ENCODE measurements at places on chromosomes 4 and X.

- DNase-seq, result no peak
Observed at GRCh38 chrX:50813843-50814661, at the start of gene SHROOM4. SHROOM4 (minus strand) TSS chrX:50814194; CDS start chrX:50814018, 176 bp downstream.

GRCh38 chrX:46759645-46759974 lies 692 bp upstream of the SLC9A7 start:
- no peak for DNase-seq

- no peak for DNase-seq
Observed at GRCh38 chr4:125358453-125358852, 43.7 kb downstream of the FAT4 start.

GRCh38 chr4:92299152-92299551 lies 4.6 kb upstream of the GRID2 start:
- no peak for DNase-seq

DNA sequence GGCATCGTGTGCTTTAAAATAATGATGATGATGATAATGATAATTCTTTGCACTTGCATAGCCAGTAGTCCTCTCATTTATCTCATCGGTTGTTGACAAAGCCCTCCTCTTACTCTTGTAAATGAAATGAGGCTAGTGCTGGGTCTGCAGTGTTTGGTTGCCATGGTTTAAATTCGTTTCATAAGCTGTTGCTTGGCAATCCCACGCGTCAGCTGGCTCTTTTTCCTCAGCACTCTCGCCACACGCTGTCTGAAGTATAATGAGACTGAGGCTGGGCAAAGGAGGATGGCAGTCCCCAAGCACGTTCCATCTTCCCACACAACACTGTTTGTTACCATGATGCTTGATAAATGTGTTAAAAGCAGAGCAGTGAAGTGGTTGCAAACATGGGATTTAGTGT lies 15.5 kb downstream of the PAGE4 start:
- DNase-seq, result no peak

DNA sequence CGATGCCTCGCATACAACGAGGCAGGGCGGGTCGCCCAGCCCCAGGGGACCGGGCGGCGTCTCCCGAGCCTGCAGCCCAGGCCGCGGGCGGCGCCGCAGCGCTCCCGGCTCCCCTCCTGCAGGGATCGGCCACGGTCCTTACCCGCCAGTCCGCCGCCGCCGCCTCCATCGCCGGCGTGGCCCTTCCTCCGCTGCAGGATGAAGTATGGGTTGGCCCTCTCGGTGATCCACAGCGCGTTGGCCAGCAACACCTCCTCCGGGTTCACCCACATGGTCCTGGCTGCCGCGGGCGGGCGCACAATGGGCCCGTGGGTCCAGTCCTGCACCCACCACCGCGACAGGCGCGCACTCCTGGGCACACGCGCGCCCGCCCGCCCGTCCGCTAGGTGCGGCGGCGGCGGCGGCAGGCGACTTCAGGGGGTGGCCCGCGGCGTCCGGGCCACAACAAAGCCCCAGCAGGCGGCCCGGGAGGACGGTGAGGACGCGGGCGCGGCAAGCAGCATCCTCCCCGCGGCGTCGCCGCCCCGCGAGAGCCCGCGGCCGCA lies 339 bp downstream of the TBC1D9 start:
- DNase-seq, result peak; percentile 57

GRCh38 chr4:173415885-173416653 lies 17.2 kb upstream of the SCRG1 start:
- no peak for DNase-seq

DNA sequence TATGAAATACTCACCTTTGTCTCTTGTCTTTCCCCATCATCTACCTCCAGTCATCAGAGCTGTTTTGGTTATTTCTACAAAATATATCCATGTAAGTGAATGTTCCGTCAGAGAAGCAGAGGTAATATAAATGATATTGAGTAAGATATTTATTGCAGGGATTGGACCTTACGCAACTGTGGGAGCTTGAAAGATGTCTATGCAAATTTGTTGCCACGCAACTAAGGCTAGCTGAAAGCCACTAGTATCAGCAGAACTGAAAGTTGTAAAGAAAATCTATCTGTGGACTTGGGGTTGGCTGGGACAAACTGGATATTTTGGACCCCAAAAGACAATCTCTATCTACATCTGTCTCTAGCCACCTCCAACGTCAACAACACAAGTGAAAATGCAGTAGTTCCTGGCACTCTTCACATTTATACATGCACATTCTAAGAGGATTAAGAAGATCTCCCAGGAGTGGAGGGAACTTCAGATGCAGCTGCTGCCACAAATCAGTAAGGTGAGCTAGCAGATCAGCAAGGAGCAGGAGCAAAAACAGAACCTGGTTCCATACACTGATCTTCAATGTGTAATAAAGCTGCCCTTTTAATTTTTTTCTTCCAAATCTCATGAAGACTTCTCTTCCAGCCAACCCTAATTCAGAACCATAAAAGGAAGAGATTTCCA lies 8.5 kb upstream of the CCSER1 start:
- peak; percentile 12 for DNase-seq

DNA sequence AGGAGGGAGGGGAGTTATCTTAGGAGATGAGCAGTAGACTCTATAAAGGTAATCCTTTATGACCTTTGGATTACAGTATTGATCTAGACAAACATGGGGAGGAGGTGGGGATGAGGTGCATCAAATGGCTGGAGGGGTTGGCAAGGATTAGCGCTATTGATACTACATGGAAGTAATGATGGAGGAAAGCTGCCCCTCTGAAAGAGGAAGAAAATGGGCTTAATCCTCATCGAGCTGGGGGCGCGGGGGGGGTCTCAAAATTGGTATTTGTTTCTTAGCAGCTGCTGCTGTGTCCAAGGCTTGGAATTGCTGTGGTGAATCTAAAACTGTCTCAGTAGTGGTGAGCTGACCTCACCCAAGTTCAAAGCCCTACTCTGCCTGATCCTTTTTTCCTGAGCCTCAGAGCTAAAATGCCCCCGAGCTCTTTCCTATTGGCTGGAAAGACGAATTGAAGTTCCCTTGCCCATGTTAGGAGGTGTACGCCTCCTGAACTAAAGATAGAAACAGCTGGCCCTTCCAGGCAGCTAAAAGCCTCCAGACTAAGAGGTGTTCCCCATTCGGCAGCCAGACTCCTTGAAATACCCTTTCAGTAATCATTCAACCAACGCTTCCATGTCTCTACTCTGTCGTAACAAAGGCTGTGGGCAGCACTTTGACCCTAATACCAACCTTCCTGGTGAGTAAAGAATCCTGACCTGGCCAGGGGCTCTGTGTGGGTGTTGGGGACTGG lies at the start of gene ITGB1BP2:
TSS of gene ITGB1BP2 (plus strand) at position 556 of the 730 bp plus-strand sequence. CDS start at position 613, 57 bp downstream.
- no peak for DNase-seq

GRCh38 chr4:43776371-43776770 lies 672.2 kb downstream of the KCTD8 start:
- DNase-seq, result peak; percentile 4

DNA sequence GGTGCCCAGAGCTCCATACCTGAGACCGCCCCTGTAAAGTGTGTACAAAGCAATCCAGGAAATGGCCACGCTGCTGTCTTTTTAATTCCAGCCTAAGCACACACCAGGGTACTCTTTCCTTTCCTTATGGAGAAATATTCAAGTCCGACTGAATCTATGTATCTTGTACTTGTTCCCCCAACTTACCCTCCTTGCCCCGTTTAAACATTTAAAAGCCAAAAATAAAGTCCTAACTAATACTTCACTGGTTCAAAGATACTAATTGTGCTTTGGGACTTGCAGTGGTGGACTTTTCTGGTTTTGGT lies 731 bp upstream of the AMMECR1 start:
- DNase-seq, result no peak

DNA sequence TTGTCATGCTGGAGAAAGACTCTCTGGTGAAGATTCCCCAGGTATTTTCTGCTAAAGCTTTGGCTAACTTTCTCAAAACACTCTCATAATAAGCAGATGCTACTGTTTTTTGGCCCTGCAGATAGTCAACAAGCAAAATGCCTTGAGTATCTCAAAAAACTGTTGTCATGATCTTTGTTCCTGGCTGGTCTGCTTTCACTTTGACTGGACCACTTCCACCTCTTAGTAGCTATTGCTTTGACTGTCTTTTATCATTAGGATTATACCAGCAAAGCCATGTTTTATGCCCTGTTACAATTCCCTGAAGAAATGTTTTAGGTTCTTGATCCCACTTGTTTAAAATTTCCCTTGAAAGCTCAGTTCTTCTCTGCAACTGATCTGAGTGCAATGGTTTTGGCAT lies 231.5 kb downstream of the SLC7A11 start:
- no peak for DNase-seq

DNA sequence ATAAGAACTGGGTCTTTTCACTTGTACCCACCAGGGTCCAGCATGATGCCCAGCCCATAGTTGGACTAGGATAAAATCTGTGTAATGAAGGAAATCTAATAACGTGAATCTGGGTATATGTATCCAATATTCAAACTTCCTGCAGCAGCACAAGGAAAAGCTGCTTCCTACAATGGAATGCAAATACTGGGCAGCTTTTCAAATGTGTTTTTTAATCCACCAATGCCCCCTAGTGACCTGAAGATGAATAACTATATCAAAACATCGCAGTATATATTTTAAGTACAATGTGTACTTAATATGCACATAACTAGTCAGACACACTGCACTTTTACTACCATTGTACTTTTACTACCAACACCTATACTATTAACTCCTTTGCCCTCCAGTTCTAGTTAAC lies 5.3 kb downstream of the APOO start:
- DNase-seq, result peak; percentile 28

DNA sequence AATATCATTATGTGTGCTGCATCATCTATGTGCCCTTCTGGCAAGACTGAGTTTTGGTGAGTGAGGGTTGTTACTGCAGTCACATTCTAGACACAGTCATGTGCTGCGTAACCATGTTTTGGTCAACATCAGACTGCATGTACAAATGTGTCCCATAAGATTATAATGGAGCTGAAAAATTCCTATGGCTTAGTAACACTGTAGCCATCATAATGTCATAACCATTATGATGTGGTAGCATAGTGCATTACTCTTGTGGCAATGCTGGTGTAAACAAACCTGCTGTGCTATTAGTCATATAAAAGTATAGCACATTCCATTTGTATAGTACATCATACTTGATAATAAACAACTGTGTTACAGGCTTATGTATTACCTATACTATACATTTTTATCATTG lies 198.1 kb upstream of the NUDT6 start:
- DNase-seq, result no peak

- DNase-seq, result no peak
Observed at GRCh38 chrX:70169281-70169680, 8.0 kb upstream of the DGAT2L6 start.

DNA sequence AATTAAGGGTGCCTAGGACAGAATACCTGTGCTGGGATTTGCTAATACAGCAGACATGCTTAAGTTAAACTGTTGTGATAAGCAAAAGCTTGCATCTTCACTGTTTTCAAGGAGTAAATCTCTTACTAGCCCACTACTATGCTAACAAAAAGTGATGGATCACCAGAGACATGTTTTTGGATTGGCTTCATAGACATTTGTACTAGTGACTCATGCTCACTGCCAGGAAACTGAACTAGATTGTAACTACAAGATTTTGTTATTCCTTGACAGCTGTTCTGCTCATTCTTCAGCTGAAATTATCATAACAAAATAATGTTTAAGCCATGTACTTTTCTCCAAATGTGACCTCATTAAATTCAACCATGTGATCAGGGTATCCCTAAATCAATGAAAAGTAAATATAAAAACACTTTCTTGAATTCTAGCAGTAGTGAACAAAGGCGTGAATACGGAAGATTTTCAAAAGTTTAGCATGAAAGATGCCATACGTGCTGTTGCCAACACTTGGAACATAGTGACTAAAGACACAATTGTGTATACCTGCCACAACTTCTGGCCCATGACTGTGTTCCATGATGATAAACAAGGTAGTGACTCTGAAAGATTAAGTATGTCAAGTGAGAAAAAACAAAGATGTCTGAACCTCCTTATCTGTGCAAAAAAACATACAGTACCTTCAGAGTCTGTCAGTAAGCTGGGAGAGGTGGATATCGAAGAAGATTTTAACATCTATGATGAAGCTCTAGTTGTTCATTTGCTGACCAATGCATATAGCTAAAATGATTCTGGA lies 154.0 kb downstream of the BTC start:
- DNase-seq, result no peak

GRCh38 chrX:24148121-24148520 lies 1.4 kb upstream of the ZFX start:
- DNase-seq, result no peak

Data from GM10248 (cell line).